ENCODE measurements at places on chromosomes 7 and 10. TPM values are rescaled to one million over a fixed set of nuclear protein-coding genes. Genes with fewer than 3 reads are reported as not detected.

Gene PTPRN2
- 1.4 TPM for total RNA-seq

Gene TMEM229A
- total RNA-seq: not detected

Gene DRGX
- total RNA-seq: not detected

Gene PAPOLB
- total RNA-seq: not detected

Gene HOXA5
- total RNA-seq: 13.6 TPM

Data from vein endothelial cell (primary cell).